ENCODE measurements at places on chromosomes 1 and 21.

DNA sequence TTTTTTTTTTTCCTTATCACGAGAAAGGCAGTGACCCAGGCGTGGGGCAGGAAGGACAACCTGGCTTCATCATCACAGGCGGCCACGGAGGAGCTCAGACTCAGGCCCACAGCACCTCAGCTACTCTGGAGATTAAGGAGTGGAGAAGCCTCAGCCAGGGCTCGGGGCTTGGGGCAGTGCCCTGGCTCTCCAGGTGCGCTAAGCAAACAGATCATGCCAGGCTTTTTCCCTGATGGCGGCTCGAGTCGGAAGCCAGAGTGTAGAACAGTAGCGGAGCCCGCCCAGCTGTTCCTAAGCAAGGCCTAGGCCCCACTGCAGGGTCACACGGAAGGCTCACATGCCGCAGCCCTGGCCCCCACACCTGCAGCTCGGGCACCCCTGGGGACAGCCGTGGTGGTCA lies 70.7 kb downstream of the AGPAT3 start:
- DNase-seq: no peak

- no peak for DNase-seq
These were observed 237.1 kb upstream of the ADGRL2 start for GRCh38 chr1:81563632-81564031.

GRCh38 chr1:167357305-167357704 lies 136.6 kb downstream of the POU2F1 start:
- DNase-seq: no peak

DNA sequence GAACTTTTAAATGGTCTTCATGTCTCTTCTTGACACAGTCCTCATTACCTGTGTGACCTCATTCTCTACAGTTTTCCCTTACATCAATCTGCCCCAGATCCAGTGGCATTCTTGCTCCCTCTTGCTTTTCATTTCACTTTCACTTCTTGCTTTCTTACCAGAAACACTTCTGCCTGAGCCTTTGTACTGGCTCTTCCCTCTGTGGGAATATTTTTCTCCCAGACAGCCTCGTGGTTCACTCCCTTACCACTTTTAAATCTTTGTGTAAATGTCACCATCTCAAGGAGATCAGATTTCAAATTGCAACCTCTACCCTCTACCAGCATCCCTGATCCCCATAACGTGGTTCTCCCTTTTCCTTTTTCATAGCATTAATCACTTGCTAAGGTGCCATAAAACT lies 73.2 kb downstream of the DISC1 start:
- no peak for DNase-seq

DNA sequence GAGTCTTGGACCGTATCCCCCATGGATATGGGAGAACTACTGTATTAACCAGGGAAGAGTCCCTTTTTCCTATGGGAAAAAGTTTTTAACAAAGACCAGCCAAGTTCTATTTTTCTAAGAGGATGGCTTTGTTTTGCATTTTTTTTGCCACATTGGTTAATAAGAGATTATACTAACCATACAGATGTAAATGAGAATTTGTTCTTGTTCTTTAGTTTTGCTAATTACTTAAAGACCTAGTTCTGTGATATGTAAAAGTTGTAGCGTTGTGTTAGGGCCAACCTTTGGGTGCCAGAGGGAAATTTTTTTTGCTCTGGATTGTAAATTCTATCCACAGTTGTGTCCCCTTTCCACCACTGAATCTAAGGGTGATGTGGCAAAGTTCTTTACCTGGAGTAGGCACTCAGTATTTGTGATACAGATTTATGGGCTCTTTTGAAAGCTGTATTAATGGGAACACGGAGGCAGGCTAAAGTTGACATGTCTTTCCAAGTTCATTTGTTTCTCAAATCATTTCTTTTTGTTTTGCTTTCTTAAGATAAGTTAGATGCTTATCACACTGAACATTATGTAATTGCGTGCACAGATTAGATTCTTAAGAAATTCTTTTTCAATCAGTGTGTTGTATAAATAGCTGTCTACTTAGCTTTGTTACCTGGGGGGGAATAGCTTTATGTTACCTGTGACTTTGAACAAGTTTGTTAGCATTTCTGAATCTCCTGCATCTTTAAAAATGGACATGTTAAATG lies 2.9 kb downstream of the SOAT1 start:
- DNase-seq: no peak

DNA sequence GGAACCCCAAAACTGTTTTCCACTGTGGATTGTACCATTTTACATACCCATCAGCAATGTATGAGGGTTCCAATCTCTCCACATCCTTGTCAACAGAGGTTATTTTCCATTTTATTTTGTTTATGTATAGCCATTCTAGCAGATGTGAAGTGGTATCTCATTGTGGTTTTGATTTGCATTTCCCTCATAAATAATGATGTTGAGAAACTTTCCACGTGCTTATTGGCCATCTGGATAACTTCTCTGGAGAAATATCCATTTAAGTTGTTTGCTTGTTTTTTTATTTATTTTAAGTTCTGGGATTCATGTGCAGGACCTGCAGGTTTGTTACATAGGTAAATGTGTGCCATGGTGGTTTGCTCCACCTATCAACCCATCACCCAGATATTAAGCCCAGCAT lies 280.2 kb upstream of the USP25 start:
- DNase-seq: no peak

DNA sequence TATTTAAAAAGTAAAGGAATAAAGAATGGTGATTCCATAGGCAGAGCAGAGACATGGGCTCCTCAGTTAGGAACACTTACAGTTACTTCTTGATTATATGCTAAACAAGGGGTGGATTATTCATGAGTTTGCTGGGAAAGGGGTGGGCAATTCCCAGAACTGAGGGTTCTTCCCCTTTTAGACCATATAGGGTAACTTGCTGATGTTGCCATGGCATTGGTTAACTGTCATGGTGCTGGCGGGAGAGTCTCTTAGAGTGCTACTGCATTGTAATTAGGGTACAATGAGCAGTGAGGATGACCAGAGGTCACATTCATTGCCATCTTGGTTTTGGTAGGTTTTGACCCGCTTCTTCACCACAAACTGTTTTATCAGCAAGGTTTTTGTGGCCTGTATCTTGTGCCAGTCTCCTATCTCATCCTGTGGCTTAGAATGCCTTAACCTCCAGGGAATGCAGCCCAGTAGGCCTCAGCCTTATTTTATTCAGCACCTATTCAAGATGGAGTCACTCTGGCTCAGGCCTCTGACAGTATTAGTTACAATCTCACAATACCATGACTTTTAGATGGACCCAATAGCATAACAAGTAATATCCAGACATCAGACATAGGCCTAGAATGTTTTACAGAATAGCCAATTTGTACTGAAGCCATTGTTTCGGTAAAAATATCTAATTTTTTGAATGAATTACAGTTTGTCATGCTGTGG lies 106.8 kb downstream of the ZBTB18 start:
- no peak for DNase-seq

DNA sequence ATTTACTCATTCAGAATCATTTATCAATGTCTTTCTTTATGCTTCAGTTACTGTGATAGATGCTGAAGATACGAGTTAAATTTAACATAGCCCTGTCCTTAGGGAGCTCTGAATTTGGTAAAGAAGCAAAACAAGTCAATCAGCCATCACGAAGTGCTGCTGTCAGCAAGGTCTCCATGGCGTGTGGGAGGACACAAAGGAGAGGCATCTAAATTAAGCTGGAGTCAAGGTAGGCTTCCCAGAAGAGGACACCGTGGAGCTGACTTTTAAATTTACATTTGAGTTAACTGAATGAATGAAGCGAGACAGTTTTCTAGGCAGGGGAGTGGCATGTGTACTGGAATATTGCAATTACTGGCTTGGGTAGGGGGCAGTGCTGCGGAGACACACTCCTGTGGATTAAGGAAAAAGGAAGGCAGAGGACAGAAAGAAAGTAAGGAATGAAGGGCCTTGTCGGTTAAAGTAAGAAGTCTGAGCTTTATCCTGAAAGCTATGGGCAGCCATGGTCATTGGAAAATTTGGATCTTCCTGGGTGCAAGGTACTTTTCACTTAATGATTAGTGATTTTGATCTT lies 41.3 kb upstream of the C1orf87 start:
- DNase-seq: no peak

GRCh38 chr1:45569962-45570581 lies 13.8 kb upstream of the NASP start:
- DNase-seq: peak; percentile 72

DNA sequence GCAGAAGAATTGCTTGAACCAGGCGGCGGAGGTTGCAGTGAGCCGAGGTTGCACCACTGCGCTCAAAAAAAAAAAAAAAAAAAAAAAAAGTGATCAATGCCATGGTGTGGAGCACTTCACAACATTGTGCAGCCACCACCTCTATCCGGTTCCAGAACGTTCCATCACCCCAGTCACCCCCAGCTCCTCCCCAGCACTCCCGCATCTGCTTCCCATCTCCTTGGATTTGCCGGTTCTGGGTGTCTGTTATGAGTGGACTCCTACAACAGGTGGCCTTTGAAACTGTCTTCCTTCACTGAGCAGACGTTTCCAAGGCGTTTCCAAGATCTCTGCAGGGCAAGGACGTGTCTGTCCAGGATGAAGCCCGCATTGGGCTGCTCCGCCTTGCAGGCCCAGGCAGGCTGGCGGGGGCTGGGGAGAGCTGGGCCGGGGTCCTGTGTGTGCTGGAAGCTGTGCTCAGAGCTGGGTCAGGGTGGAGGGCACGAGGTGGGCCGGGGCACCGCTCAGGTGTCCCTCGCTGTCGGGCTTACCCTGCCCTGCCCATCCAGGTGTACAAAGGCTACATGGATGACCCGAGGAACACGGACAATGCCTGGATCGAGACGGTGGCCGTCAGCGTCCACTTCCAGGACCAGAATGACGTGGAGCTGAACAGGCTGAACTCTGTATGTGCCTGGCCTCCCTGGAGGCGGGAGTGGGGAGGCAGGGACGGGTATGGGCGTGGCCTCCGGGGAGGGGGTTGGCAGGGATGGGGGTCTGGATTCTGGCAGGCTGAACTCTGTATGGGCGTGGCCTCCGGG lies 14.9 kb upstream of the LRRC3 start:
- no peak for DNase-seq

- DNase-seq: no peak
These were observed 455.9 kb upstream of the RUNX1 start for GRCh38 chr21:35504951-35505466.

DNA sequence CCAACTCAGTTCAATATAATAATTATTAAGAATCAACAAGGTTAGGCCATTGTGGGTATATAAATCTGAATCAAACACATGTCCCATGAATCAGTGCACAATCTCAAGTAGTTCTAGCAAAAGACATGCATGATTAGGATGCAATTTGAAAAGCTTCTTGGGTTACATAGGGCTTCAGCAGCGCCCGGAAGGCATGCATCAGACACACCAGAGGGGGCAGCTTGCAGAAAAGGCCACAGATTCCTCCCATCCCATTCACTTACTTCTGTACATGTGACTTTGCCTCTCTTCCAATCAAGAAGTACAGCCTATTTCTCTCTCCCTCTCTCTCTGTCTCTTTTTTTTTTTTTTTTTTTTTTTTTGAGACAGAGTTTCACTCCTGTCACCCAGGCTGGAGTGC lies 91.8 kb downstream of the KCNN3 start:
- no peak for DNase-seq

DNA sequence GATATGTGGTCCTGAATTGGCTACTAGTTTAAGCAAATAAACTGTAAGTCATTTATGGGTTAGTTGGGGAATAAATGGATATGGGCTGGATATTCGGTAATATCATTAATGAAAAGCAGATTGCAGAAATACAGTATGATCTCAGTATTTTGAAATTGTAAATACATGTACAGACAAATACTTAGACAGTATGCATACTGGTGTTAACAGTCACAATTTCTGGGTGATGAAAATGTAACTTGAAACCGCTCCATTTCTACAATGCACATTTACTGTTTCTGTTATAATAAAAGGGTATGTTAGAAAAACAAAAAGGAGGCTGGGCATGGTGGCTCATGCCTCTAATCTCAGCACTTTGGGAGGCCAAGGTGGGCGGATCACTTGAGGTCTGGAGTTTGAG lies 28.0 kb downstream of the BLZF1 start:
- DNase-seq: no peak

DNA sequence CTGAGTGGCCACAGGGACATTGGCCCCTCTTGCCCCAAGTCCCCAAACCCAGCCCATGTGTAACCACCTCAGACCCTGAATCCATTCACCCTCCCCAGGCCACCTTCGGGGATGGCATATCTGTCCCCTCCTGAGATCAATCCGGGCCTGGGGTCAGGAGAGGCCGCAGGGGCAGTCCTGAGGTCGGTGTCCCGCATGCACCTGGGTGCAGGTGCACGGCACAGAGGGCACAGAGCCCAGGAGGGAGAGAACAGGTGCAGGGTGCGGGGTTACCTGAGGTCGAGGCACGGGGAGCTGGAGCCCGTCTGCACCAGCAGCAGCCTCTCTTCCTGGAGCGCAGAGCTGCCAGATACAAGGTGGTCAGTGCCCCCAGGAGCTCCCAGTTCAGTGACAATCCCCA lies 16.8 kb downstream of the PANK4 start:
- no peak for DNase-seq

DNA sequence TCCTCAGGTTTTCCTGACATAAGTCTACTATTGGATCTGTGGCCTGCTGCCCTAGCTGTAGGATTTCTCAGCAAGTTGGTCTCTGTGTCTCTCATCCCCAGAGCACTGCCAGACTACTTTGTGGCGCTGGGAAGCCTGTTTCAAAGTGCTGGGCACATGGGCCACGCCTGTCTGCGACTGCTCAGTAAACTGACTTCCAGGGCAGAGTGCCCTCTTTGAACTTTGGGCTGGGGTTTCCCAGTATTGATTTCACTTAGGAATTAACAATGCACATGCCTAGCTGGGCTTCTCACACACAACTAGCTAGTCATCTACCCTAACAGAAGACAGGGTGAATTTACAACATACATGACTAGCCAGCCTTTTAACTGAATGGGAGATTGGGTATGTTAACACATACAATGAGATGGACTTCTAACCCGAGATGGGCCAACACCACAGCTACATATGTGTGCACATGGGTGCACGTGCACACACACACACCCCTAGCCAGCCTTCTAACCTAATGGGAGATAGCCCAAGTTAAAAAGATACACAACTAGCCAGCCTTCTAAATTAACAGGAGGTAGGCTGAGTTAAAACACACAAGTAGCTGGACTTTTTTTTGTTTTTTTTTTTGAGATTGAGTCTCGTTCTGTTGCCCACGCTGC lies 6.9 kb upstream of the TRIM17 start:
- no peak for DNase-seq

DNA sequence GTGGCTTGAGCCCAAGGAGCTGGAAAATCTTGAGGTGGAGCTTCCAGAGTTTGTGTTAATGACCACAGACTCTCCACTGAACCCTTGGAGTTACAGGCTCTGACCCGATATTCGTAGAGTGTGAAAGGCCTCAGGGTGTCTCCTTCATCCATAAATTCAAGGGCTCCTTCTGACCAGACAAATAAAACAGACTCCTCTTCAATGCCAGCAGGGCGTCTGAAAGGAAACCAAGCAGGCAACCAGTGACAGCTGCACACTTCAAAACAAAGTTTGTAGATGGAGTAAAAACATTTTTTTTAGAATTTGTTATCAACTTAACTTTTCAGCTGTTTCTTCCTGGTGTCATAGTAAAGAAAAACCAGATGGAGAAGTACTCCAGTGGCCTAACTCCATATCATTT lies 161.1 kb downstream of the KCTD3 start:
- DNase-seq: no peak
